ENCODE measurements at places on chromosomes 11 and 22. TPM values are rescaled to one million over a fixed set of nuclear protein-coding genes. Genes with fewer than 3 reads are reported as not detected.

The ARHGAP20 gene
- 2.3 TPM for total RNA-seq

The CCDC15 gene
- total RNA-seq, result 0.43 TPM

The IFITM1 gene
- 20.1 TPM for total RNA-seq

The MS4A5 gene
- total RNA-seq, result not detected

The TAGLN gene
- 63.5 TPM for total RNA-seq

The LRP5 gene
- 7.1 TPM for total RNA-seq

The OR5P2 gene
- not detected for total RNA-seq

The CEP126 gene
- total RNA-seq, result 1.5 TPM

The FAM227A gene
- total RNA-seq, result 2.5 TPM

The OR51B2 gene
- total RNA-seq, result not detected

The SLC22A12 gene
- not detected for total RNA-seq

The CHEK1 gene
- 32.0 TPM for total RNA-seq

The GAB2 gene
- total RNA-seq, result 14.1 TPM

The GTSE1 gene
- 0.95 TPM for total RNA-seq

The KIRREL3 gene
- 0.60 TPM for total RNA-seq

The CDHR5 gene
- not detected for total RNA-seq

The FOLR3 gene
- total RNA-seq, result 0.34 TPM

The MUC5AC gene
- total RNA-seq, result not detected

The EIF3M gene
- 283 TPM for total RNA-seq

The NAALADL1 gene
- total RNA-seq, result 38.0 TPM

The RASD2 gene
- total RNA-seq, result 0.95 TPM

The TBX10 gene
- not detected for total RNA-seq

The LRRC32 gene
- 9.6 TPM for total RNA-seq

All from bronchial smooth muscle cell (primary cell).